Substantia nigra (tissue), 51 donors: ENCODE measurements at places on chromosomes 11 and 22.

DNA sequence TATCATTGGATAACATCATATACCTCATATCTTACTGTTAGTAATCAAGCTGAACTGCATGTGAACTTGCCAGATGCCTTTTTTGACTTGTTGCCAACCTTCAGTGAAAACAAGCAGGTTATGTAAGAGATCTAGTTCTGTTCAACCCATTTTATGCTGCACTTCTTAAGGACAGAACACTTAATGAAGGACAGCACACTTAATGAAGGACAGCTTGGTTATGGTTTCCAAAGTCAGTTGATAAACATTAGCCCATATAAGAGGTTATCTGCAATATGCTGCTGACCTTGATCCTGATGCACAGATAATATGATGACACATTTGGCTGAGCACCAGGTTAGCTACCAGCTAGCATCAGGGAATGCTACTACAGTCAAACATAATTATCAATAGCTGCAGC lies 358.7 kb upstream of the PDGFD start:
- DNase-seq, result no peak

DNA sequence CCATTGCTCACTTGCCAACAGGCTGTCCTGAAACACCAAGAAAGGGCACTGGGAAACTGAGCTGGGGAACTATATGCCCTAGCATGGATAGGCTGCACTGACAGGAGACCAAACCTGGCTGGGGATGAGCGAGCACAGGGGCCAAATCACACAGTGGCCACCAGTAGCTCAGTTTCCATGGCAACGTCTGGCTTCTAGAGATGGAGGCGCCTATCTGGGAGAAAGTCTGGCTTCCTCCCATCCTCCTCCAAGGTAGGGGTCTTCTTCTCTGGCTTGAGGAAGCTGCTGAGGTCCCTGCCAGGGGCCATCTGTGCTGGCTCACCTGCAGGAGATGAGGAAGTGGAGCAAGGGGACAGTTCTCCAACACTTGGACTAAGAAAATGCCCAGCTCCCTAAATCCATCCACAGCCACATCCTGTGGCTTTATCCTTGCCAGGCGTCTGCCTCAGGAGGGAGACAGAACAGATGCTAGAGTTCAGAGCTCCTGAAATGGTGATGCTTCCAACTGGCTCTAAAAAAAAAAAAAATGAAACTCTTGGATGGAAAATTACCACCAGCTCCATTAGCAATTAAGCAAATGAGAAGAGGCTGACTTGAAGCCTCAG lies 48.3 kb downstream of the SYT13 start:
- no peak for DNase-seq

DNA sequence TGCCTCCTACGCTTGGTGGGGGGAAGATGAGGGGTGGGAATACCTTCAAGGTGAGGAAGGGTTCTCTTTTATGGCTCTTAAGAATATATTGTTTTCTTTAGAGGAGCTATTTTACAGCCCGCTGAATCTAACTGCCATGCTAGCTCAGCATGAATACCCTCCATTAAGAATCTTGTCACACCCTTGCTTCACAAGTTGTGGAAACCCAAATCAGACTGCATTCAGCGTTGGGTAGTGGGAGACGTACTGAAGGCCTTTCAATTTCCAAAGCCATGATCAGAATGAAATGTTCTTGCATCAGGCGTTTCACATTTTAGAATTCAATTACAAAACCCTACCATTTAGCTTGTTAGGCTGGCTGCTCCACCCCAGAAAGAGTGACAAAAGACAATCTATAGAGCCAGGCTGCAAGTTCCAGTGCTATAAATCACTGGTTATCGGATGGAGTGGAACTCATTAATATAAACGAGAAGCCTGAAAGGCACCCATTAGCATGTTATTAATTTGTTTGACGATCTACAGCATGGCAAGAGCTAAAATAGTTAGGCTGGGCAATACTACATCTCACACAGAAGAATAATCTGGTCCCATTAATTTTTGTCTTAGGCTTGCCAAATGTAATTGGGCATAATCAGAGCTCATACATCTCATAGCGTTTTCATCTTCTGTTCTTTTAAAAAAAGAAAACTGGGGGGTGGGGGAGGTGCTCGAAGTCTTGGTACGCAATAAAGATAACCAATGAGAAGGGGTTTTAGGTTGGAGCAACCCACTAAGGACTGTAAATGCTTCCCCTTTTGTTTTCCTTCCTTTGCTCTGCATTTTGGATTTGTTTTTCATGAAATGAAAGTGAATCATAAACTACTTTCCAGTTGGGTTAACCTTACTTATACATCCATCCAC lies 57.5 kb downstream of the ABTB2 start:
- no peak for DNase-seq

GRCh38 chr11:66391322-66391721 lies 19.8 kb upstream of the SLC29A2 start:
- DNase-seq, result no peak

- DNase-seq, result no peak
Observed at GRCh38 chr11:17887779-17888178, 125.1 kb downstream of the SERGEF start.

- DNase-seq, result no peak
Observed at GRCh38 chr11:2771758-2772466, 72.1 kb upstream of the KCNQ1OT1 start.
